ENCODE measurements at places on chromosomes 1 and 21. TPM values are rescaled to one million over a fixed set of nuclear protein-coding genes. Genes with fewer than 3 reads are reported as not detected.

LAMC2 gene
- total RNA-seq: 6.7 TPM

TCP10L gene
- total RNA-seq: 0.26 TPM

SMCP gene
- not detected for total RNA-seq

DENND2D gene
- 16.1 TPM for total RNA-seq

ZBED6 gene
- total RNA-seq: 7.8 TPM

GRCh38 chr1:58895082-58895481 is 111.2 kb upstream of the JUN start:
- no peaks in the 10 kb centered on the region for H3K36me3 ChIP-seq
- H3K4me3 ChIP-seq: no peak overlapping the region
- peaks cover 63% of the 10 kb centered on the region for H3K4me1 ChIP-seq
- H3K27ac ChIP-seq: peak overlapping the region; percentile 40
- H3K27me3 ChIP-seq: no peaks in the 10 kb centered on the region
- DNase-seq: peak; percentile 43

GRCh38 chr21:41573902-41574690 is 66.1 kb upstream of the TMPRSS2 start:
- H3K4me1 ChIP-seq: peaks cover 10% of the 10 kb centered on the region
- no peaks in the 10 kb centered on the region for H3K36me3 ChIP-seq
- no peak for DNase-seq

GRCh38 chr1:10389271-10389973 is 9.4 kb upstream of the PGD start:
- H3K36me3 ChIP-seq: no peaks in the 10 kb centered on the region
- no peak overlapping the region for H3K27ac ChIP-seq
- H3K4me3 ChIP-seq: no peak overlapping the region

- no peak within 1 kb of the TSS for H3K4me3 ChIP-seq
- H3K4me1 ChIP-seq: peaks cover 28% of the 10 kb centered on the region
- no peaks in the 10 kb centered on the region for H3K36me3 ChIP-seq
- no peak for DNase-seq
- peak within 1 kb of the TSS; percentile 44 for H3K27ac ChIP-seq
- no peaks in the 10 kb centered on the region for H3K27me3 ChIP-seq
Observed at GRCh38 chr1:32250893-32251716, at the start of gene LCK. TSS of gene LCK (plus strand) at chr1:32251265. CDS start at chr1:32274330, 23,065 bp downstream.

DNA sequence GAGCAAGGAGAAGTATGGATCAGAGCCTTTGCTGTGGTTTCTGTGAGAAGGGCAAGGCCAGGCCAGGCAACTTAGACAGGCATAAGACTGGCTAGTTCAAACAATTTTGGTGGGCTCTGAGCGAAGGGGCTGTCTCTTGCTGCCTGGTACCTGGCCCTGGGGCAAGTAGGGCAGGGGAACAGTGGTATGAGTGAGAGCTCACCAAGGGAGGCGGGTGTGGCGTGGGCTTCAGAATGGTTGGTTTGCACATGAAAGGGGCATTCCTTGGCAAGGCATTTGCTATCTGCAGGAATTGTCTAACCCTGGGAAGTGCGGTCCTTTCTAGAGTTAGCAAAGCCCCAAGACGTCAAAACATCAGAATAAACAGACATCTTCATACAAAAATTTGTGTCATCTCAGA is 210.5 kb downstream of the CAMTA1 start:
- no peak for DNase-seq
- H3K4me3 ChIP-seq: no peak overlapping the region
- H3K36me3 ChIP-seq: no peaks in the 10 kb centered on the region
- H3K27me3 ChIP-seq: no peaks in the 10 kb centered on the region
- H3K27ac ChIP-seq: no peak overlapping the region

GRCh38 chr1:84073266-84073665 is 70.8 kb upstream of the PRKACB start:
- no peaks in the 10 kb centered on the region for H3K36me3 ChIP-seq
- H3K27ac ChIP-seq: no peak overlapping the region
- DNase-seq: no peak
- no peaks in the 10 kb centered on the region for H3K4me1 ChIP-seq
- H3K27me3 ChIP-seq: no peaks in the 10 kb centered on the region

- H3K4me1 ChIP-seq: no peaks in the 10 kb centered on the region
- no peak overlapping the region for H3K27ac ChIP-seq
- DNase-seq: peak; percentile 84
- H3K27me3 ChIP-seq: no peaks in the 10 kb centered on the region
- H3K36me3 ChIP-seq: no peaks in the 10 kb centered on the region
- H3K4me3 ChIP-seq: no peak overlapping the region
Observed at GRCh38 chr1:156583821-156584622, 4.5 kb downstream of the TTC24 start.
